Left forelimb (tissue), 1 donor: ENCODE measurements at places on chromosomes 2 and 18.

GRCh38 chr2:52818958-52819357, 948.6 kb upstream of the CHAC2 start:
- DNase-seq: no peak

GRCh38 chr18:48620071-48620470, 81.2 kb downstream of the CTIF start:
- no peak for DNase-seq

GRCh38 chr18:24914685-24915084, 437.3 kb downstream of the ZNF521 start:
- no peak for DNase-seq

- DNase-seq: no peak
These were observed 84.8 kb upstream of the TTN start for GRCh38 chr2:178891959-178892485.

- no peak for DNase-seq
These were observed 1148.1 kb upstream of the FANCL start for GRCh38 chr2:59389240-59389639.

DNA sequence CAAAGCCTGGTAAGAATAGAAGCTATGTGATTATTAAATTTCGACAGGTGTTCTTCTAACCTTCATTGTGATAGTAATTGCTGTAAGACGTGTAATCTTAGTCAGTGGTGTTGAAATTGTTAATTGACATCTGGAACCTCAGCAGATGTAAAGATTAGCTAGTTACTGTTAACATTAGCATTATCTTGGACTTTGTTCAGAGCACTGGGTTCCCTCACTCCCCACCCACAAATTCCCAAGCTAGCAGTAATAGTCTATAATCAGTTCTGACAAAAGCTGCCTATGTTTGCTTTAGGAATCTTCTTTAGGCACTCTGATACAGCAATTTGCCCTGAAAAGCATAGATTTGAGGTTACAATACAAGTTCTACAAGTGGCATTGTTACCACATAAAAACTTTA, 233.7 kb downstream of the EN1 start:
- DNase-seq: no peak

GRCh38 chr2:110677080-110677479, 783 bp downstream of the BUB1 start:
- no peak for DNase-seq

GRCh38 chr2:176392744-176393414, 123.6 kb downstream of the MTX2 start:
- DNase-seq: no peak

GRCh38 chr2:236971131-236971821, 114.4 kb upstream of the COPS8 start:
- DNase-seq: peak; percentile 59

DNA sequence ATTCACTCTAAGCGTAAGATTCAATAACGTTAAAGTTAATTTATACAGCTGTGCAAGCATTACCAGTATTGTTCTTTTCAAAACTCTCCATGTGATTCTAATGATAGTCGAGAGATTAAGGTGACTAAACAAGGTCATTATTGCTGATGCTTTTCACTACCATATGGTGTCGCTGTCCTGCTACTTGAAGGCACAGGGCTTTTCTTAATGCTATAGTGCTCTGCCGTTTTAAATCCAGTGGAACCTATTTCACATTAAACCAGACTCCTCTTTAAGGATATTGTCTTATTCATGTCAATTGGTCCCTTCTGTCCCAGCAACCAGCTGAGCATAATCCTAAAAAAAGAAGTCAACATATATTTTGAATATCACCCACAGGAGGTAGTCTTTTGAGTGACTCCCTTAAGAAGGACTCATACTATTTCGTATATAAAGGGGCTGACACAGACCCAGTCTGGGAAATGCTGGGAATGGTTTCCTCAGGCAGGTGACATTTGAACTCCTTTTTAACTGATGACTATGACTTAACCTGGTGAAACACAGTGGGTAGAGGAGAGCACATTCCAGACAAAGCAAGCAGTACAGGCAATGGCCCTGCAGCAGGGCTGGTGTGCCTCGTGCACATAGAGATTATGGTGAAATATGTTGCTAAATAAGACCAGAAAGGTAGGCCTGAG, 53.9 kb upstream of the CYTIP start:
- DNase-seq: no peak

- DNase-seq: peak; percentile 48
These were observed 25.6 kb downstream of the GNLY start for GRCh38 chr2:85719609-85720240.

- no peak for DNase-seq
These were observed 9.1 kb upstream of the COL3A1 start for GRCh38 chr2:188964976-188965546.

GRCh38 chr2:241261628-241262027, 53.8 kb downstream of the HDLBP start:
- DNase-seq: no peak

DNA sequence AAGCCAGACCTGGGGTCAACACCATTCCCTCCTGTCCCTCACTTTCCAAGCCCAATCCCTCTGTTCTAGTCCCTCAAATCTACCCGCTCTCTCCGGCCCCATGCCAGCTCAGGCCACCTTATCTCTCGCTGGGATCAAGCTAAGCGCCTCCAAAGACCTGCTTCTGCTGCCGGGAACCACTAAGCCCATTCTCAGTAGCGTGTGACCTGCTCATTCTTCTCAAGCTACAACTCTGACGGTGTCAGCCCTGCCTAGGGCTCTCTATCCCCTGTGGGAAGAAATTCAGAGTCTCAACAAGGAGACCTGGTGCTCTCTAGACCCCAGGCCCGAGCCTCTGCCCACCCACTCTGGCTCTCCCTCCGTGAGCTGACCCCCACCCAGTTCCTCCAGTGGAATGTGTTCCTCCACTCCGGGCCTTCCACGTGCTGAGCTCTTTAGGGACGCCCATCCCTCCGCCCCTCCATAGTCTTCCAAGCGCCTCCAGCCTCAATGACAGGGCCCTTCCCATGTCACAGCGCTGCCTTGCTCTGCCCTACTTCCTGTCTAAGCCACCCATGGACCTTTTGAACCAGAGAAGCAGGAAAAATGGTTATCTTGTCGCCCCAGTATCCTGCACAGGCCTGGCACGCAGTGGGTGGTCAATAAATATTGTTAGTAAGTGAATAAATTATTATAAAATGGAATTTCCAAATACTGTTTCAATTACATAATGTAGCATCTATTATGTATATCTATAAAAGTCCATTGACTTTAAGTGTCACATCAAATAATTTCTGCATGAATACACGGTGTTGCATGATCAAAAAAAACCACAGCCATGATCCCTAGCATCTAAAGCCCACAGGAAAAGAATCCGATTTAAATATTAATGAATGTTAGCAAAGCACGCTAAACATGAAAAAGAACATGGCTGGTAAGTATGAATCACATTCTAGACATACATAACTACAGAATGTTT, 127.6 kb downstream of the ZNF516 start:
- DNase-seq: no peak

GRCh38 chr2:67232936-67233335, 164.2 kb upstream of the ETAA1 start:
- DNase-seq: no peak

- no peak for DNase-seq
These were observed 47.8 kb downstream of the ZNF804A start for GRCh38 chr2:184646177-184646576.

- DNase-seq: no peak
These were observed 84.6 kb downstream of the NRP2 start for GRCh38 chr2:205766779-205767359.

GRCh38 chr2:96264656-96265348, 995 bp downstream of the TMEM127 start:
- DNase-seq: no peak

DNA sequence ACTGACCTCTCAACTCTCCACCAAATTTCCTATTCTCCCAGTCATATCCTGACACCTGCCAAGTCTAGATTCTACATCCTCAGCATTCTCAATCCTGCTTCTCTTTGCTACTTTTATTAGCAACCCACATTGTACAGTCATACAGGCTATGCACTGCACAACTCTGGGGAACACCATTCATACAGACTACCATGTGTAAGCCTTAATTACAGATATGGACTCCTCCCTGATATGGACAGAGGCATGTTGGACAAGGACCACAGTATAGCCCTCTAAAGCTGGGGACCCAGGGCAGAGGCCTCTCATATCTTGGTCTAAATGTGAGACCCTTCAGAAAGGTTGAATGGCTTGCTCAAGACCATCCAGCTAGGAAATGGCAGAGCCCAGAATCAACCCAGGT, 36.3 kb downstream of the BOLA3 start:
- DNase-seq: no peak

GRCh38 chr2:134327367-134327766, 73.5 kb downstream of the MGAT5 start:
- no peak for DNase-seq

DNA sequence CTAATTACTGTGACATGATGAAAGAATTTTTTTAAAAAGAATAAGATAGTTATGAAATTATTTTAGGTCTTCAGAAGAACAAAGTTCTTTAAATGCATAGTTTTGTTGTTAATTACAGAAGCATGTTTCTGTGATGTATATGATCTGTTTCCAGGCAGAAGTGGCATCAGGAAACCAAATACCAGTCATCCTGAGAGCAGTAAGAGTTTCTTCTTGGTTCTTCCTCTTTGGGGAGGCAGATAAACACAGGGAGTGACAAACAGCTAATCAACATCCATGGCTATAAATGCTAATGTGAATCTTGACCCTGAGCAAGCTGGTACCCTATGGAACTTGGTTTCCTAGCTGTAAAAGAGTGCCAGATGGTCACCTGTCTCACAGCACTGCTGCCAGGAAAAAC, 29.2 kb downstream of the WIPF1 start:
- DNase-seq: no peak

DNA sequence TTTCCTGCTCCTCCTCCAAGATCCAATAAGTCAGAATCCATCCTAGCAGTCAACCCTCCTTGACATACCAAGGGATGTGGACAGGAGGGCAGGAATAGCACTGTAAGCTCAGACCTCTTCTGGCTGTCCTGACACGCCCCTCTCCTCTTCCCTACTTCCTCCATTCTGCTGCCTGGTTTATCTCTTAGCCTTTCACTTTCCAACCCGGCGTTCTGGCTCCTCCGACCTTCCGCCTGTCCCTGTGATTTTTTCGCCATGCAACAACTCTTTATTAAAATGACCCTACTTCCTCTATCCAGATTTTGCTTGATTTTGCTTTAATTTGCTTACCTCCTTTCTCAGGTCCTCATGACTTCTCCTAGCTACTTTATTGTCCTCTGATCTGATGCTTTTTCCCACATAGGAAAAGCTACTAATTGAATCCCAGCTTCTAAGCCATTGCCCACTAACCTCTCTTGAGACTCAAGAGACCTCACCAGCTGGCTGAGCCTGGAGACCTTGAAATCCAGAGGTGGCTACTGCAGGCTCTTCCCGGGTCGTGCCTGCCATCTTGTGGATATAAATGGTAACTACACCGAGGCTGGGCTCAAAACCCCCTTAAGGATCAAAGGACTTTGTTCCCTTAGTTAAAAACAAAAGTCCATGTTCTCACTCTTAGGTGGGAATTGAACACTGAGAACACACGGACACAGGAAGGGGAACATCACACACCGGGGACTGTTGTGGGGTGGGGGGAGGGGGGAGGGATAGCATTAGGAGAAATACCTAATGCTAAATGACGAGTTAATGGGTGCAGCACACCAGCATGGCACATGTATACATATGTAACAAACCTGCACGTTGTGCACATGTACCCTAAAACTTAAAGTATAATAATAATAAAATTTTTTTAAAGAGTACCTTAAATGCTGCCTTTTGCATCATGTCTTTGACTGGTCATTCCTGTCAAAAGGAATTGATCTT, 139.4 kb downstream of the AKAIN1 start:
- DNase-seq: peak; percentile 68

- no peak for DNase-seq
These were observed 79.0 kb upstream of the PROKR1 start for GRCh38 chr2:68564426-68564825.

- peak; percentile 67 for DNase-seq
These were observed 854 bp downstream of the GPR155 start for GRCh38 chr2:174485788-174486562.

DNA sequence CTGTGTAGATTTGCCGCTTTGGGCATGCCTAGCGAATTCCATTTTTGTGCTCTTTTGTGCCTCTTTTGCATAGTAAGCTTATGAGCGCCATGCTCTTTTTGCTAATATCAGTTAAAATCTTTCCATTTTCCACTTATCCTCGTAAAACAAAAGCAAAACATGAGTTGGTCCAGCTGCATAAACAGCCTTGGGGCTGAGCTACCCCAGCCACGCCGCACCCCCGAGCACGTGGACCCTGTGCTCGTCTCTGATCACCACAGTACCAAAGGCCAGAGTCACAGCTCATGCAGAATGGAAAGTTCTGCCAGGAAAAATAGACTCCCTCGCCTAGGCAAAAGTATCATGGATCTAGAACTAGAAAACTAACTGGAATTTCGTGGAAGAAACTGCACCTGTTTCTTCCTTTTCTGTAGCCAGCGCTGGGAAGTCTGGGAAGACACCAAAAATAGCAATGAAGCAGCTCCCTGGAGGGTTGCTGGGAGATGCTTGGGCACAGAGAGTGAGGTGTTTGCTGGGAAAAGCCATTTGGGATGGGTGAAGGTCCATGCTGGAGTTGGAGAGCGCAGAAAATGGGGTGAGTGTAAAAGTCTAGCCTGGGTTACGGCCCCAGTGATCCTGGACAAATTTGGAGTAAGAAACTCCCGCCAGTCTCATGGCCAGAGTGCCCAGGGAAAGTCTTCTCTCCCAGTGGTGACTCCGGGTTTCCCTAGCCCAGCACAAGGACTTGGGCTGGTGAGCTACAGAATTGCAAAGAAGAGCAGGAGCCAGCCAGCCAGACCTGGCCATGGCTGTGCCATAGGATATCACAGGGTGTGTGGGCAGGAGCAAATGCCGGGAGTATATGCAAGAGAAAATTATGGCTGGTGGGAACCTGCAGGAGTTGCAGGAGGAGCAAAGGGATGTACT, 218.4 kb downstream of the GBX2 start:
- DNase-seq: no peak

DNA sequence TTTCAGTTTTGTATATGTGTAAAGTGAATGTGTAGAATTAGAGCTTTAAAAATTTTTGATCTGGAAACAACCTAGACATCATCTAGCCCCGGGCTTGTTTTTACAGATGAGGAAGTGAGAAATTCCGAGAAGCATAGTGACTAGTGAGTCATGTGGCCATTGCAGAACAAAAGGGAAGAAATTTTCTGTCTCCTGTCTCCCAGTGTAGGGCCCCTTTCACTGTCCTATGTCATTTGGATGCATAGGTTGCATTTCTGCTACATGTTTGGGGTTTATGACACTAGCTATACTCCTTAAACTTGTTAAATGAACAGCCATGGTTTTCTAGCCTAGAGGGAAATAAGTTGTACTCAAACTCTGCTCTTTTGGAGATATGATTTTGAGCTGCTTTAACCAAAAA, 84.6 kb downstream of the PLCL1 start:
- no peak for DNase-seq

- peak; percentile 31 for DNase-seq
These were observed 36.7 kb downstream of the TRABD2A start for GRCh38 chr2:84844141-84844540.
